GM20000 (cell line): ENCODE measurements at places on chromosomes 7 and 10.

DNA sequence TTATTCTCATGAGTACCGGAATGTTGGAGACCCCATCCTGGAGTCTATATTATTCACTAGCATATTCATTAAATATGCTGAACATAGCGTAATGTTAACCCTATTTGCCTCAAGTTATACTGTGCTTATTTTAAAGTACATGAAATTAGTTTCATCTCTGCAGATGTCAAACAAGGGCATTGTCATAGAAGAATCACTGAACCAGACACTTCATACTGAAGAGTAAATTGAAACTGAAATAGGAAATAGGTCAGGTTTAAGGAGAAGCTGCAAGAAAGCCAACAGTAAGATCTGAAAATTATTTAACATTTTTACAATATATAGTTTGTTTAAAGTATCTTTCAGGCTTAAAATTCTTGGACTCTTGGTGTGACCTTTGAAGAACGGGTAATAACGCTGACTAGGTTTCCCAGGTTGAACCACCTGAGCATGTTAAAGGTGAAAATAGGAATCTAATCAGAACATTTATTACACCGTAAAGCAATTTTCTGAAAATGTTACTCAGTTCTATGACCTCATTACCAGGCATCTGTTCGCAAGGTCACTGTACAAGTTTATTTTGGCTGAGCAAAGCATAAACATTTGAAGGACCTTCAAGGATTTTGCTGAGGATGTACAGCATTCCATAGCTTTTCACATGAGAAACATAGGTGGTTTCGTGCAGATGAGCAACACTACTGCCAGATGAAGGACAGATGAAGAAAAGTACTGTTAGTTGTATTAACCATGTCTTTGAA, 82.7 kb downstream of the REEP3 start:
- DNase-seq: peak; percentile 28

- no peak for DNase-seq
These were observed 171.5 kb upstream of the SH2B2 start for GRCh38 chr7:102115181-102115580.

DNA sequence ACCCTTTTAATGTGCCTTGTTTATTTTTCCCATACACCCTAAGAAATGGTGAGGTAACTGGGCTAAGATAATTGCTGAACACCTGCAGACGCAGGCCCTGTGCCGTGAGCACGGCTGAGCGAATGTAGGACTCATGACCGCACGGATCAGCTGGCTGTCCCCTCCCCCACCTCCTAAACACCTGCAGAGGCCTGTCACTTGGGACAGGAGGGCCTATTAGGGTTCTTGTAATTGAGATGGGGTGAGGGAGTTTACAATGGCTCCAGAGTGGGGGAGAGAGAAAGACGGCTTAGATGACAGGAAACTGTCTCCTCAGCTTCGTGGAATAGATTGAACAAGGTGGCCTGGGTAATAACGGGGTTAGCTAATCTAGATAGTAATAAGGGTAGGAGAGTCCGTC, 291.7 kb upstream of the HABP2 start:
- no peak for DNase-seq

DNA sequence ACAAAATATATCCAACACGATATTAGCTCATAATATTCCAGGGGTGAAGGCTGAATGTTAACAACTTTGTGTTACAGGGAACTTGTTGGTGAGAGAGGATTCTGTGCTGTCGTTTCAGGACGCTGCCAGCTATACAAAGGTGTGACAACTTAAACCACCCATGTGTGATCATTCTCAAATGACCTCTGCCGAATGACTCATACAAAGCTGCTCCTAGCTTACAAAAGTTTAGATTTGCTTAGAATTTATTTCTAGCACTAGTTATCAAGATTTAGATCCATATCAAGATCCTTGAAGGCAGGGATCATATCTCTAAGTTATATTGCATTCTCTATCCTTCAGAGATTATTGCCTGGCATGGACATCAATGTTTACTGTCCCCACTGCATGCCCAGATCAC, 65.3 kb downstream of the COBL start:
- DNase-seq: no peak

- no peak for DNase-seq
These were observed 115.6 kb upstream of the TNS3 start for GRCh38 chr7:47697543-47697942.

GRCh38 chr10:28793482-28793881, 116.2 kb downstream of the BAMBI start:
- DNase-seq: no peak

DNA sequence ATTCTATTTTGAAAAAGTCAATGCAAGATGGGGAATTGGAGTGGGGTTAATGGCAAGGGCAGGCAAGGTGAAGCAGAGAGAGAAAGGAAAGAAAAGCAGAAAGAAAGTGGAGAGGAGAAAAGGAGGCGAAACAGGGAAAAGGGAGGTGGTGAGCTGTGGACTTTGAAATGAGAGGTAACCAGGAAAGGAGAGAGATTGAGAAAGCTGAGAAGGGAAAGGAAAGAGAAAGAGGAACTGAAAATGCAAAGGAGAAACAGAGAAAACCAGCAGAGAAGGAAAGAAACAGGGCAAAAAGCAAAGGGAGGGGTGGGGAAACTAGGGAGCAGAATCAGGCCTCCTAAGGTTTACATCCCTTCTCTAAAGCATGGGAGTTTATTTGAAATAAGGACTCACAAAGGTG, 72.5 kb upstream of the TPK1 start:
- peak; percentile 2 for DNase-seq

GRCh38 chr10:108453166-108453565, 1288.7 kb upstream of the SORCS1 start:
- no peak for DNase-seq

DNA sequence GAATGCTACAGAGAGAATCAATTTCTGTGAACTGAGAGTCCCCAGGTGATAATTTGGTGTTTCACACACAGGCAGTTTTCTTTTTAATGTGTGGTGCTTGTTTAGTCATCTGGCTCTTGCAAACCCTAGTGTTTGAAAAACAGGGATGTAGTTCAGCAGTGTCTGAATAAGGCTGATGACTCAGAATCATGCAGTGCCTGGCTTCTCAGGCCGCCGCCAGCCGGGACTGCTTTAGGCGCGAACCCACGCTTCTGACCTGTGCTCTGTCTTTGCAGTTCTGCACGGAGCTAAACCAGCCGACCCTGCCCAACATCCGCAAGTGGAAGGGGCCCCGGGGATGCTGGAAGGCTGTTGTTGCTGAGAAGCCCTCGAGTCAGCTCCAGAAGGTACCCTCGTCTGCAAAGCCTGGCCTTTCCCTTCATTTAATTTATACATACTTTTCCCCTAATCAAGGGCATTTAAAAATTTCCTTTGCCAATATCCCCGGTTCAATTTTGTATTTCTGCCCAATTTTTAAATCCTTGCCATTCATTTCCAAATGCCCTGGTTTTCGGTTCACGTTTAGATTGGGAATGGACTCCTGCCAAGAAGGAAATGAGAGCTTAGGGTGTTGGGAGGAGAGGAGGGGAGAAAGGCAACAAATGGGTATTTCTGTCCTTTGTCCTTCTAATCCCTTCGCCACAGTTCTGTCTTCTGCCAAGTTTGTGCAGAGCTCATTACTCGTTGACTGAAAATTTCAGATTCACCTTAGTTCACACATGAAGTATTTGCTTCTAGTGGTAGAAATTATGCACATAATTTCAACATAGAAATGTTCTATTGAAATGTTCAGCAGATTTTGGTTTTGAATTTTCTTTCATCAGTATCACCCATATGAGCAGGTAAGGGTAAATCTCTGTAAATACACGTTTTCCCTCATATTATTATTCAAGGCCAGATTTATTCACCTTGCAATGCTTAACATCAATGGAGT, 108.5 kb upstream of the ANLN start:
- no peak for DNase-seq

DNA sequence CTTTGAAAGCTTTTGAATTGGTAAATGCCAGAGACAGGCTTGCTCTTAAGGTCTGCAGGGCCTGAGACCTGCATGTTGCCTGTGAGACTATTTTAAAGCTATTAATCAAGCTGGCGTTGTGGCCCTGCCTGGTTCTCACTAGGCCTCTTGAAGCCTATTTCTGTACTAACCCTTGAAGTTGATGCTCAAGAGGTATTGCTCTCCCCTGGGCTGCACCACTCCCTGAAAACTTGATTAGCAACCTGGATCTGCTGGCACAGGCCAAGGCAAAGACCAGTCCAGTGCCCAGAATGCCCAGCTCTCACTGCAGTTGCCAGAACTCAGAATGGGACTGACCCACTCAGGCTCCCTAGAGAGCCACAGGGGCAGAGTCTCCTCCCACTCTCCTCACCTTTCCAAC, 220.0 kb upstream of the MEOX2 start:
- no peak for DNase-seq

DNA sequence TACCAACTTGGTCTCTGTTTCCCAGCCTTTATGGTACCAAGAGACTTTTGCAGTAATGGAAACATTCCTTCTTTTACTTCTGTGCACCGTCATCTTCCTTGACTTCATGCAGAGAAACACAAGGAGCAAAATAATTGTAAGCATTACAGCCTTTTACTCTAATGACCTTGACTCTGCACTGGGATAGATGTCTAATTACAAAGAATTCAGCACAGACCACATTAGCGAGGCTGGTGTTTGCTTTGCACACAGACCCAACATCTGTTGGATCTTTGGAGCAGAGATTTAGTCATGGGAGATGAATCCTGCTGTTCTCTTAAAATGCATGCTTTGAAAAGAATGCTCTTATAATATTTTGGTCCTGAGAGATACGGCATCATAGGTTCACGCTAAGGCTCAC, 261.6 kb downstream of the TWIST1 start:
- no peak for DNase-seq
